ENCODE measurements at places on chromosomes 5 and 9.
A peak's percentile ranks its signal among the peaks of the same experiment; 100 is the strongest.

GRCh38 chr9:36566813-36567221 is 5.9 kb upstream of the MELK start:
- DNase-seq, result no peak

GRCh38 chr5:36273809-36274526 is 27.7 kb downstream of the RANBP3L start:
- no peak for DNase-seq

DNA sequence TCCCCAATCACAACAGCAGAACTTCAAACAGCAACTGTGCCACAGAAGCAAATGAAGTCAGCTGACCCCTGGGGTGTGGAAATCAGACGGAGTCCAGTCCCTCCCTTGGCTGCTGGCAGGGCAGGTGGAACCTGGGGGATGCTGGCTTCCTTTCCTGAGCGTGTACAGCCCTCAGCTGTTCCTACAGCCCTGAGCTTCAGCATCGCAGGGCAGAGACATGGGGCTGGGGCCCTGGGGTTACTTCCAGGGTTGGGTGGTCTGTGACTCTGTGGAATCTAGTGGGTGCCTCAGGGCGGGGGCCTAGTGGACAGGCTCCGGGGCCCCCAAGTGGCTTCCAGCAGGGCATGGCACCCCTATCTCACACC is 7.3 kb upstream of the RXRA start:
- no peak for DNase-seq

DNA sequence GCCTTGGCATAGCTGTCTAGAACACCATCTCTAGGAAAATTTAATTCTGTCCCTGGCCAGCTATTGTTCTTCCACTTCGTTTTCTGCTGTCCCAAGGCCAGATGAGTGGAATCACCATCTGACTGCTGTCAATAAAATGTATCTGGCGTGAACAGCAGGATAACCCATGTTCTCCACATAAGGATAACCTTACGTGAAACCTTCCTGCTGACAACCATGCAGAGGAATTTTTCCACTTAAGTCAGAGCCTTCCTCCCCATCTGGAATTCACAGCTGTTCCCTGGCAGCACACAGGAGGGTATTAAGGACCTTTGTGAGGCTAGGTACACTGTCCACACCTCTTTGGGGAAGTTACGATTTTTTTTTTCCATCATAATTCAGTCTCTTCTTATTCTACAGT is 28.6 kb downstream of the RNF44 start:
- no peak for DNase-seq

DNA sequence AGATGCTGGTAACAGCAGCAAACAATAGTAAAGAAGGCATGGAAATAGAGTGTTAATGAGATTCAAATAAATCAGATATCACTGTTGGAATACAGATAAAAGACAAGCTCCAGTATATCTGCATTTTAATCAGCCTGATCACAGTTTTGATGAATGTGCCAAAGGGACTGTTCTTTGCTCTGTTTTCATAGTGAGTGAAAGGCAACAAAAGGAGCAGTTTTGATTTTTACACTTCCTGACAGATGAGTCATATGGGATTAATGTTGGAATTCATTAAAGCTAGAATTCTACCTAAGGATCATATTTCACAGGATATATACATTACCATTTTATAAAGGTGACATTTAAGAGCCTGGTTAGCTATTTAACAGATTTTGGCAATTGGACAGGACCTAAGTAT is 743.3 kb upstream of the PTPRD start:
- no peak for DNase-seq

DNA sequence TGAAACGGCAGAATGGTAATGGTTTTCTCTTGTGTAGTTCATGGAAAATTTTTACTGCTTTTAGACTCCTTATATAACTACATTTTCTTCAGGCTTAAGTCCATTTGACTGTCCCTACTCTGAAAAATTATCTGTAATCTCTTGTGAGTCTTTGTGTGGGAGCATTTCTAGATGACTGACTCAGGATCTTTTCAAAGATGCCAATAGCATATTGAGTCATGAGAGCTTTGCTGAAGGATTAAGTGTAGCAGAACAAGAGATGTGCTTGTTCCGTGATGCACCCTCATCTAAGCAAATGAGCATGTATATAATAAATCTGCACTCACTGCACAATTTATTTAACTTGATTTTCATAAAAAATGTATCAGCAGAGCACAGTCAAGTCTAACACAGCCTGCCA is 298.7 kb upstream of the CDH6 start:
- DNase-seq, result no peak

GRCh38 chr5:136374638-136375037 is 9.3 kb upstream of the TRPC7 start:
- no peak for DNase-seq

GRCh38 chr5:167831754-167832504 is 459.5 kb upstream of the WWC1 start:
- DNase-seq, result no peak

- DNase-seq, result no peak
These were observed 586.9 kb downstream of the CCDC171 start for GRCh38 chr9:16139774-16140173.

- no peak for DNase-seq
These were observed 3.8 kb upstream of the RNF14 start for GRCh38 chr5:141965071-141965470.

- no peak for DNase-seq
These were observed 163.2 kb downstream of the HCN1 start for GRCh38 chr5:45532826-45533624.

GRCh38 chr5:14560091-14560595 is 21.4 kb upstream of the OTULINL start:
- DNase-seq, result no peak

GRCh38 chr5:68433923-68434879 is 218.6 kb downstream of the PIK3R1 start:
- DNase-seq, result peak; percentile 93

- DNase-seq, result no peak
These were observed 45.7 kb upstream of the PIK3R1 start for GRCh38 chr5:68169903-68170302.

GRCh38 chr5:177402271-177403043 is 2.0 kb upstream of the PFN3 start:
- DNase-seq, result peak; percentile 65

GRCh38 chr5:169592937-169593650 is 9.5 kb downstream of the SPDL1 start:
- no peak for DNase-seq

GRCh38 chr5:9559965-9560364 is 14.1 kb upstream of the SEMA5A start:
- DNase-seq, result no peak

GRCh38 chr5:50855001-50855400 is 188.6 kb downstream of the PARP8 start:
- DNase-seq, result no peak

GRCh38 chr9:8962084-8962483 is 1162.5 kb upstream of the DMAC1 start:
- DNase-seq, result no peak

DNA sequence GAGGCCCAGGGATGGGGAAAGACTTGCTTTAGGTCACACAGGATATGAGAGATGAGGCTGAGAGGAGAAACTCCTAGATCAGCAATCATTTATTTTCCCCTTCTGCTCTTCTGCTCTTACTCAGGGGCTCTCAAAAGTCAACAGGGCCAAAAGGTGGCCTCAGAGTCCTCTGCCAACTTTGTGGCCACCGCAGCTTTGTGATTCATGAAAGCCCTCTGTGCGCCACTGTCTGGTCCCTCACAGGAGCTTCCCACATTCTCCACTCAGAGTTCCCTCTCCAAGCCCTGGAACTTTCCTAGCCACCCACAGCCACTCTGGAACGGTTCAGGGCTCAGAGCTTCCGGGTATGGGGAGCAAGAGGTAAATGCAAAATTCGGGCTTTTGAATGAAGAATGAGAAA is 82.4 kb downstream of the COL27A1 start:
- no peak for DNase-seq

DNA sequence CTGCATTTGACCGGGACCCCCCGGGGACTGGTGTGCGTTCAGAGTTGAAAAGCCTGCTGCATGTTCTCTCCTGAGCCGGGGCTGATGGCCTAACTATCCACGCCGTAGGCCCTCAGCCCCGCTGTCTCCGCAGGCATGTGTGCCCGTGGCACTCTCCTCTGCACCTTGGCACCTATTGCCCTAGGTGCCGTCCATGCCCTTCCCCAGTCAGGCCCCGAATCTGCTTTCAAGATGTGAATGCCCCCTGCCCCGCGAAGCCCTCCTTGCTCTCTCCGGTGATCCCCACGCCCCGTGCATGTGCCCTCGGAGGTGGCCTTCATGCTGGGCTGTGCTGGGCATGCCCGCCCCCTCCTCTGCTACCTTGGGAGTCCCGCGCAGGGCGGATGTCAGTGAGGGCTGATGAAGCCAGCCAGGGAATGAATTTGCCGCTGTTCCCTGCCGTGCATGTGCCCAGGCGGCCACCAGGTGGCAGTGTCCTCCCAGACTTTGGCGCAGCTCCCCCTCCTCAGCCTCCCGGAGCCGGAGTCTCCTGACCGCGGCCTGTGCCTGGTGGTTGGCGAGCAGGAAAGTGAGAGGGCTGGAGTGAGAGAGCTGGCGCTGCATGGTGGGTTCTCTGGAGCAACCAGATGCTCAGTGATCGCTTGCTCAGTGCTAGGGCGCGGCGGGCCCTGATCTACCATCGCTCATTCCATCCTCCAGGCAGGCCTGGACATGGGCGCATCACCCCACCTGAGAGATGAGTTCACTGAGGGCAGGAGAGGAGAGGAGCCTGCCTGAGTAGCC is 112.9 kb upstream of the LMX1B start:
- DNase-seq, result peak; percentile 57

DNA sequence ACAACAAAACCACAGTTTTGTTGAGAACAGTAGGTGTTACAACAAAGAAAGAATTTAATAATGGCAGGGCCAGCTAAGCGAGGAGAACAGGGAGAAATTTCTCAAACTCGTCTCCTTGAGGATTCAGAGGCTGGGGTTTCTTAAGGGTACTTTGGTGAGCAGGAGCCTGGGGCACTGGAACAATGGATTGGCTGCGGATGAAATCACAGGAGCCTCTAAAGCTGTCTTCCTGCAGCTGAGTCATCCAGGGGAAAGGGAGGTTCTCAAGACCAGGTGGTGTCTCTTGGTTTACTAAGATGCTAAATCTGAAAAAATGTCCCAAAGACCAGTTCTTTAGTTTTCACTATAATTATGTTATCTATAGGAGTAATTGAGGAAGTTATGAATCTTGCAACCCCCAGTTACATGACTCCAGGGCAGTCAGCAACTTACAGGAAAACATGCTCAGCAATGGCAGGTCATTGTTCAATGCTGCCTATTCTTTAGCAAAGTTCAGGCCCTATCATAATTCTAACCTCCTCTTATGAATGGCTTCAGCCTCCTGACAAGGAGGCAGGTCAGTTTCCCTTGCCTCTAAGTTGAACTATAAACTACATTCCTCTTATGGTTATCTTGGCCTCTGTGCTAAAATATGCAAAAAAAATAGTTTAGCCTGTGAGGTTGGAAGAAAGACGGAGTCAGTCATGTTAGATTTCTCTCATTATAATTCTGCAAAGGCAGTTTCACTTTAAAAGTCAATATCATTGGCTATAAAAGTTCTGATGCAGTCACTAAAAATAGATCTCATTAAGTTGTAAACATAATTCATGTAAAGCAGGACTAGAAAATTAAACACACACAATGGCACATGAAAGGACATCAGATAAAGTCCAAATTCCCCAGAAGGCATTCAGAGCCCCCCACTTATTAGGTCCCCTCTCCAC is 63.3 kb upstream of the CKS2 start:
- DNase-seq, result no peak

DNA sequence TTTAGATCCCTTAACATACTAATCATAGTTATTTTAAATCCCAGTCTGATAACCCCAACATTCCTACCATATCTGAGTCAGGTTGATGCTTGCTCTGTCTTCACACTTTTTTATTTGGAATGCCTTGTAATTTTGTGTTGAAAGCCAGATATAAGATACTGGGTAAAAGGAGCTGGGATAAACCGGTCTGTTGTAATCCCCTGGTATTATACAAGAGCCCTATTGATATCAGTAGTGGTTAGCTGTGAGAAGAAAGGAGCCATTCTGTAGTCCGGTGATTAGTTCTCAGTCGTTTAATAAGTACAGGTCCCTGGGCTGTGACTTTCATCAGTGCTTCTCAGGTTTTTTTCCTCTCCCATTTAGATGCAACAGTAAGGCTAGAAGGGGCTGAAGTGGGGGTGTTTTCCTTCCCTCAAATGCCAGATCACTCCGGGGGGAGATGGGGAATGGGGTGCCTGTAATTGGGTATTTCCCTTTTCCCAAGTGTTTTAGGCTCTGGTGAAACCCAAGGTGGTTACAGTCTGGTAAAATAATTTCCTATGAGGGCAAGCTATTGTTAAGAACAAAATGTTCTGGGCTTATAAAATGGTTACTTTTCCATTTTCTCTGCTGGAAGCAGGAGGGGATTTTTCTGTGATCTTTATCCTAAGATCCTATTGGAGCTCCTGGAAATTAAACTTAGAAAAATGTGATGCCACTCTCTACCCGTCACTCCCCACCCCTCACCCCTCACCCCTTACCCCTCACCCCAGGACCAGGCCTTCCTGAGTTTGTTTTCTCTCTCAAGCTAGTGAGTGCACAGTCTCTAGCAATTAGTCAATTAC is 72.7 kb downstream of the KCNN2 start:
- no peak for DNase-seq

GRCh38 chr9:136950656-136951276 is 1.3 kb upstream of the LCN12 start:
- DNase-seq, result no peak

DNA sequence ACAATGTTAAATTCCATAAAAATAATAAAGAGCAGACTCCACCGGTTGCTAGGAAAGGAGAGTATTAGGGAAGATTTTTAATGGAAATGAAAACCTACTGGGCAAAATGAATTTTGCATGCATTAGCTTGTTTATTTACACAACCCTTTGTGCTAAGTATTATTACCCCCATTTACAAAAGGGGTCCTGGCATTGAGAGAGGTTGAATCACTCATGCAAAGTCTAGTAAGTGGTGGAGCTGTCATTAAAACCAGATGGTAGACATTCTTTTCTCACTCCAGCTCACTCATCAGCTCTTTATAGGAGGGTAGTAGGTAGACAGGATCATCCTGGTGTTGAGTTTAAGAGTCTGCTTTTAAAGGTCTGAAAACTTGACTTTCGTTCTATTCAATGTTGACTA is 395.1 kb downstream of the PLK2 start:
- DNase-seq, result no peak

DNA sequence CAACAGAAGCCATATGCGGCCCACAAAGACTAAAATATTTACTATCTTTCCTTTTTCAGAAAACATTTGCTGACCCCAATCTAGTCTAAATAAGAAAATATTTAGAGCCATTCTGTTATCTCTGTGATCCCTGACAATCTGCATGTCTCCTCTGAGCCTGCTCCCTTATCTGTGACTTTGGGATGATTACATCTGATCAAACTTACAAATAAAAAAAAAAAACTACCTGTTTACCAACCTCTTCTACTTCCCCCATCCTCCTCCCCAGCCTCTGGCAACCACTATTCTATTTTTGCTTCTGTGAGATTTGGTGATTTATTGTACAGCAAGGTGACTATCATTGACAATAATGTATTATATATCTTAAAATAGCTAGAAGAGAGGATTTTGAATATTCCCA is 176.3 kb upstream of the CD180 start:
- no peak for DNase-seq

- DNase-seq, result no peak
These were observed 28.5 kb upstream of the IL17B start for GRCh38 chr5:149407323-149408251.

- no peak for DNase-seq
These were observed 27.5 kb upstream of the HAND1 start for GRCh38 chr5:154505567-154505966.

- no peak for DNase-seq
These were observed 47.3 kb downstream of the PFDN1 start for GRCh38 chr5:140255460-140256157.

Measured in activated T-helper 9 cell treated with anti-CD3 and anti-CD28 coated beads, Interleukin-2, amount 50 U/mL, for 16 hours (primary cell).